ENCODE measurements at places on chromosomes 4 and X. TPM values are rescaled to one million over a fixed set of nuclear protein-coding genes. Genes with fewer than 3 reads are reported as not detected.

- H3K27ac ChIP-seq = no peak overlapping the region
- DNase-seq = no peak
- H3K36me3 ChIP-seq = no peaks in the 10 kb centered on the region
- H3K27me3 ChIP-seq = no peaks in the 10 kb centered on the region
- no peaks in the 10 kb centered on the region for H3K4me1 ChIP-seq
- H3K4me3 ChIP-seq = no peak overlapping the region
These were observed 146.7 kb upstream of the PSAPL1 start for GRCh38 chr4:7581477-7581876.

DNA sequence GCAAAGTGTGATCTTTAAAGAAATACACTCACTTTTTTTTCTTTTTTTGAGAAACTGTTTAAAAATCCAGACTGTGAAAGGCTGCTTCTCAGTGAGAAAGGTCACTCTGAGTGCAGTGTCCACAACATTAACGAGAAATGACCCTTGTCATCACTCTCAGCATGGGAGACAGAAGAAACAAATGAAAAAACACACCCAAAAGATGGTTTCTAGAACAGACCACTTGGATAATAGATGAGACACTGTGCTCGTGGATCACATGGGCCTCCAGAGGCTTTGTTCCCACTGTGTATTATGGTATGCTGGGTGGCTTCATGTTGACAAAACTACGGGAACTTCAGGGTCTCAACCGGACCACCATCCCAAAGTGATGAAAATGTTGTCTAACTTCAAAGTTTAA lies 64.9 kb downstream of the NEUROG2 start:
- no peaks in the 10 kb centered on the region for H3K36me3 ChIP-seq
- no peaks in the 10 kb centered on the region for H3K27me3 ChIP-seq
- DNase-seq = no peak
- no peaks in the 10 kb centered on the region for H3K4me1 ChIP-seq
- H3K4me3 ChIP-seq = no peak overlapping the region

- no peak overlapping the region for H3K4me3 ChIP-seq
- H3K4me1 ChIP-seq = peaks cover 10% of the 10 kb centered on the region
These were observed 24.2 kb downstream of the HERC3 start for GRCh38 chr4:88616275-88617150.

- no peak for DNase-seq
- H3K27ac ChIP-seq = no peak within 1 kb of the TSS
- H3K36me3 ChIP-seq = no peaks in the 10 kb centered on the region
- no peak within 1 kb of the TSS for H3K4me3 ChIP-seq
- H3K4me1 ChIP-seq = no peaks in the 10 kb centered on the region
These were observed at the start of gene UGT2B11 for GRCh38 chr4:69214716-69215115. TSS of gene UGT2B11 (minus strand) at chr4:69214748. CDS start at chr4:69214722, 26 bp downstream.

GRCh38 chr4:185054886-185055285 lies 36.6 kb downstream of the HELT start:
- H3K4me1 ChIP-seq = no peaks in the 10 kb centered on the region
- H3K27ac ChIP-seq = no peak overlapping the region
- peaks cover 4% of the 10 kb centered on the region for H3K27me3 ChIP-seq
- DNase-seq = no peak

GRCh38 chrX:154828016-154828408 lies 6.5 kb downstream of the SMIM9 start:
- peaks cover 17% of the 10 kb centered on the region for H3K4me1 ChIP-seq
- no peaks in the 10 kb centered on the region for H3K27me3 ChIP-seq
- H3K36me3 ChIP-seq = no peaks in the 10 kb centered on the region
- peak overlapping the region; percentile 50 for H3K27ac ChIP-seq

DNA sequence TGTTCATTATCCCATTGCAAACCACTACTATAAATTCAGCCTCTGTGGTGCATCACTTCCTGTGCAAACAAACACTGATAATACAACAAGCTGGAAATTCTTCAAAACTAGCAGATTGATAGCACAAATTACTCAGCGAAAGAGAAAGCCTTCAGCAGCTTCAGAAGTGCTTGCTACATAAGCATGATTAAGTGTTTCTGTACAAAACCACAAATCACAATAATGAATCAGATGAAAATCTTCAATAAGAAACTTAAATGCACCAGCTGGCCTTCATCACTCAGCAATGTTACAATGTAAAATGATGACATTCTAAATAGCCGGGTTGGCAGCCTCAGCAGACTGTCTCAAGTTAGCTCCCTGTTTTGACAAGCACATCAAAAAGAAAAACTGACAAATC lies 262.2 kb downstream of the SPOCK3 start:
- no peaks in the 10 kb centered on the region for H3K27me3 ChIP-seq
- DNase-seq = no peak
- H3K36me3 ChIP-seq = no peaks in the 10 kb centered on the region
- H3K4me1 ChIP-seq = no peaks in the 10 kb centered on the region
- H3K4me3 ChIP-seq = no peak overlapping the region

- H3K36me3 ChIP-seq = no peaks in the 10 kb centered on the region
- no peak for DNase-seq
These were observed 57.5 kb upstream of the SLC7A3 start for GRCh38 chrX:70988425-70988824.

GRCh38 chr4:39548425-39549067 lies 21.3 kb upstream of the UGDH start:
- H3K4me3 ChIP-seq = no peak overlapping the region
- no peaks in the 10 kb centered on the region for H3K27me3 ChIP-seq
- H3K36me3 ChIP-seq = peaks cover 3% of the 10 kb centered on the region
- H3K4me1 ChIP-seq = no peaks in the 10 kb centered on the region

- H3K27ac ChIP-seq = no peak overlapping the region
- no peak overlapping the region for H3K4me3 ChIP-seq
- DNase-seq = no peak
- no peaks in the 10 kb centered on the region for H3K36me3 ChIP-seq
These were observed 71.4 kb downstream of the GBA3 start for GRCh38 chr4:22764183-22764582.

- no peaks in the 10 kb centered on the region for H3K27me3 ChIP-seq
- H3K4me3 ChIP-seq = no peak overlapping the region
- H3K27ac ChIP-seq = no peak overlapping the region
These were observed 782.2 kb upstream of the LCORL start for GRCh38 chr4:18803781-18804180.

- H3K4me3 ChIP-seq = no peak overlapping the region
- no peaks in the 10 kb centered on the region for H3K4me1 ChIP-seq
- no peaks in the 10 kb centered on the region for H3K27me3 ChIP-seq
- no peak overlapping the region for H3K27ac ChIP-seq
These were observed 143.1 kb downstream of the RBM47 start for GRCh38 chr4:40486534-40486933.

DNA sequence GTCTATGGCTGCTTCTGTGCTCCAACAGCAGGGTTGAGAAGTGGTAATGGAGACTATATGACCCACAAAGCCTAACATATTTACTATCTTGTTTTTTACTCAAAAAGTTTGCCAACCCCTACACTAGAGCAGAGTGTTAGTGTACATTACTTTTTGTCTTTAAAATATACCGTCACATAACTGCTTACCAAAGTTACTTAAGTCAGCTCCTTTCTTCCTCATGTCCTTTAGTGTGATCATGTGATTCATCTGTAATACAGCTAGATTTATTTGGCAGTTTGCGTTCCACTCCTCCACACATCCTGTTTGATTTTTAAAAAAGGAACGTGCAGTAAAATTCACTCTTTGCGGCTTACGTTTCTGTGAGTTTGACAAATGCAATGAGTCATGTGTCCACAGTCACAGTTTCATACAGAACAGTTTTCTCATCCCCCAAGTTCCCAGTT lies 162.4 kb upstream of the GPRIN3 start:
- no peak overlapping the region for H3K27ac ChIP-seq
- peak; percentile 25 for DNase-seq
- H3K4me3 ChIP-seq = no peak overlapping the region
- no peaks in the 10 kb centered on the region for H3K4me1 ChIP-seq

DNA sequence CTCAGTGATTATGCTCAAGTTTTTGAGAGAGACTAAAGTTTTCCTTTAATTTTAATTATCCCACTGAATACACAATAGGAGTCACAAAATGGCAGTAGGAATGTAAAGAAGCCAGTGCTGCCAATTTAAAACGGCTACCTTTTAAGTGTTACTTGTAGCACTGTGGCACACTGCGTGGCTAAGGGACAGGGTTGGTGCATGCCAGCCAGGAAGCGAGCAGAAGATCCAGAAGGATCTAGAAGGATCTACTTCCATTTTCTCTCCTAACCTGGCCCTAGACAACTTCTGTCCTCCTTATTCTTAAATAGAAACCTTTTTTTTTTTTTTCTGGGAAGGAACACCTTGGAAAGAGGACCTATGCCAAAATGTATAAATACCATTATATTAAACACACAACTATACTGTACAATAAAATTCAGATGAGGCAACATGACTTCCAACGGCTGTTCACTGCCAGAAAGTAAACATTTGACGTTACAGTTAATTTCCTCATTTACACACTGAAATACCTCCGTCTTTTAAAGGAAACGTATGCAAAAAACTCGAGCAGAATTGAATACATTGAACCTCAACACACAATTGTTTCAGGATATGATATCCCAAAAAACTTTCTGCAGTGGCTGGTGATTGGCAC lies 2.7 kb downstream of the USP26 start:
- no peaks in the 10 kb centered on the region for H3K4me1 ChIP-seq
- no peaks in the 10 kb centered on the region for H3K36me3 ChIP-seq
- no peak overlapping the region for H3K4me3 ChIP-seq
- H3K27me3 ChIP-seq = no peaks in the 10 kb centered on the region

DNA sequence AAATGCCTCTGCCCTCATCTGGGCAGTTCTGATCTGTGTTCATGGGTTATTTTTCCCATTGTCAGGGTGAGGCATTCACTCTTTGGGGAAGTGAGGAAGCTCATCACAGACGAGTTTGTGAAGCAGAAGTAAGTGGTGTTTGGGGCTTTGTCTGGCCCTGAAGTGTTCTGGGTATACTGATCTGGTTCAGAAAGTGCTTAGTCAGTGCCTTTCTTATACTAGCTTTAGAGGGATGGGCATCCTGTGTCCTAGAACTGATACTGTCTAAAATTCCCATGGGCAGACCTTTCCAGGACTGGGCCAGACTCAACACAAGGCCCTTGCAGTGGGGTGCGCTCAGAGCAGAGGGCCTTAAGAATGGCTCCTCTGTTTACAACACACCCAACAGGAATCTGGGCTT lies 6.4 kb downstream of the TRO start:
- no peak overlapping the region for H3K27ac ChIP-seq
- H3K27me3 ChIP-seq = no peaks in the 10 kb centered on the region
- no peak overlapping the region for H3K4me3 ChIP-seq
- DNase-seq = no peak

DNA sequence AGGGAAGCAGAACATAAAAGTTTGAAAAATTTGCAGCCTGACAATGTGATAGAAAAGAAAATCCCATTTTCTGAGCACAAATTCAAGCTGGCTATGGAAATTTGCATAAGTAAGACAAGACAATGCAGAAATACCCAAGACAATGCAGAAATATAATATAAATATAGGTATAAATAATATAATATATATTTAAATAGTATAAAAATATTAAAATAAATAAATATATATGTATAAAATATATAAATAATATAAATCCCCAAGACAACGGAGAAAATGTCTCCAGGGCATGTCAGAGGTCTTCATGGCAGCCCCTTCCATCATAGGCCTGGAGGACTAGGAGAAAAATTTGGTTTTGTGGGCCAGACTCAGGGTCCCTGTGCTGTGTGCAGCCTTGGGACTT lies 125.0 kb upstream of the AADAT start:
- H3K4me1 ChIP-seq = no peaks in the 10 kb centered on the region

DNA sequence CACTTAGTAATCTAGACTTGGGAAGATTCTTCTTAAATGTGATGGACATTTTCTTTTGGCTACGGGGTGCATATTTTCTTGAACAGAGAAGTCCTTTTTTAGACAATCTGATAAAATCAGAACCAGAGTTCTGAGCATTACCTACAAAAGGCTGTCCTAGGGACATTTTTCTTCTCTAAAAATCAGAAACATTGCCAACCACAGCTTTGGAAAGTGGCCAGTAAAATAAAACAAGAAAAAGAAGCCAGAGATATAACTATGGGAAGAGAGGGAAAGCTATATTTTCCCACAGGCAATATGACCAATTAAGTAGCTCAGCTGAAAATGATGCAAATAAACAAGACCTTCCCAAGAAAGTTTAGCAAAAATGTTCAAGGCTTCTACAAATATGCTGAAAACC lies 55.9 kb downstream of the MXRA5 start:
- H3K4me1 ChIP-seq = no peaks in the 10 kb centered on the region
- no peak overlapping the region for H3K4me3 ChIP-seq
- no peaks in the 10 kb centered on the region for H3K27me3 ChIP-seq
- no peak for DNase-seq
- no peaks in the 10 kb centered on the region for H3K36me3 ChIP-seq
- H3K27ac ChIP-seq = no peak overlapping the region

- no peaks in the 10 kb centered on the region for H3K27me3 ChIP-seq
- DNase-seq = no peak
- H3K4me3 ChIP-seq = no peak overlapping the region
- no peaks in the 10 kb centered on the region for H3K36me3 ChIP-seq
- no peak overlapping the region for H3K27ac ChIP-seq
These were observed 228.1 kb downstream of the ZNF674 start for GRCh38 chrX:46317163-46317562.

- no peaks in the 10 kb centered on the region for H3K36me3 ChIP-seq
- H3K4me3 ChIP-seq = no peak overlapping the region
- no peaks in the 10 kb centered on the region for H3K4me1 ChIP-seq
- no peaks in the 10 kb centered on the region for H3K27me3 ChIP-seq
- no peak for DNase-seq
These were observed 115.5 kb downstream of the SOX3 start for GRCh38 chrX:140389331-140389730.

DNA sequence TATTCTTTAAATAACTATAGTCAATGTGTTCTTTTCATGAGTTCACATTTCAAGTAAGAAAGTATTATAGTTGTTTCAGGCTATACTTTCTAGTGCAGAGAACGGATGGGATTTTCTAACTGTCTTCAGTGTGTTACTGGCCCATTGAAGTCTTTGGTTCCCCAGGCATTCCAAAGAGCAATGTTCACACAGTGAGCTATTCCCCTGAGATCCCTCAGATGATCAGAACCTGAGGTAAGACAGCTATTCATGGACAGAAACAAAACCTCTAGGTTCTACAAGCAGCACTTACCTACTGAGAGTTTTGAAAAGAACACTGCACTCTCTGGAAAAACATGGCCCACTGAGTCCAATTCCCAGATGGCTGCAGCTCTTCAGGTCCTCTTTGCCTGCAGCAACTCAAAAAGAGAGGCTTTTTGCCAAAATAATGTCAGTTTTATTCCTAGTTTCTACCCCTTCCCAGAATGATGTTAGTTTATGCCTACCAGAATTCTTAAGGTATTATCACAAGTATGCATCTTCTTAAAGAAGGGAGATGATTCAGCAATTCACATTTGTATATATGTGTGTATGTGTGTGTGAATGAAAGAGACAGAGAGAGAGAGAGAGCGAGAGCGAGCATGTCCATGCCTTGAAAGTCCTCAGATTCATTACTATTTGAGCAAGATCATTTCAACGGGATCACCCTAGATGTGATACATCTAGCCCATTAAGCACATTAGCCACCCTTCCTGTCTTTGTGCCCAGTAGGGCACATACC lies 146.1 kb downstream of the PDHA2 start:
- no peaks in the 10 kb centered on the region for H3K27me3 ChIP-seq
- no peaks in the 10 kb centered on the region for H3K36me3 ChIP-seq
- DNase-seq = no peak
- H3K27ac ChIP-seq = no peak overlapping the region

CYLC1 gene
- not detected for total RNA-seq

TRPC3 gene
- total RNA-seq = not detected

CLNK gene
- 2.5 TPM for total RNA-seq

ACOX3 gene
- total RNA-seq = 23.6 TPM

MAGEA11 gene
- total RNA-seq = not detected

ZAR1 gene
- total RNA-seq = not detected

PIR gene
- total RNA-seq = 5.0 TPM

GYPB gene
- not detected for total RNA-seq

ZNF718 gene
- 5.3 TPM for total RNA-seq

MED14 gene
- total RNA-seq = 46.6 TPM

USP17L24 gene
- not detected for total RNA-seq

MRFAP1L1 gene
- total RNA-seq = 44.0 TPM

HSFX2 gene
- not detected for total RNA-seq

FHDC1 gene
- 0.08 TPM for total RNA-seq

Data from GM12878 (cell line).